ENCODE measurements at places on chromosomes 11 and 22.
A peak's percentile ranks its signal among the peaks of the same experiment; 100 is the strongest.

- no peak for DNase-seq
Measured at GRCh38 chr22:36147196-36147791, 13.3 kb downstream of the APOL3 start.

GRCh38 chr22:32837142-32837541, 35.6 kb downstream of the TIMP3 start:
- DNase-seq = no peak

DNA sequence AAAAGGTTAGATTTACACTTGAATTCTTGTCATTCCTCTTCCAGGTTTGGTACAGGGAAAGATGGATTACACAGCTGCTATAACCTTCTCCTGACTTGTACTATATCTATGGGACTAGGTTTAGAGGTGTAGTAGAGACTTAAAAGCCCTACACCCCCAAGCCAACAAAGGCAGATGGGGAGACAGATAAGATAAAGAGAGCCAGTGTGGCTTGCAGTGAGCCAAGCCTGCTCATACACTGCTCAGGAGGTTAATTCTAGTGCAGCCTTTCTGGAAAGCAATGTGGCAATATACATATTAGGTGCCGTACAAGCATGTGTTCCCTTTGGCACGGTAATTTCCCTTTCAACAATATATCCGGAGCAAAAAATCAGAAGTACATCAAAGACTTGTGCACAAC, 10.8 kb downstream of the SIK3 start:
- DNase-seq = no peak

DNA sequence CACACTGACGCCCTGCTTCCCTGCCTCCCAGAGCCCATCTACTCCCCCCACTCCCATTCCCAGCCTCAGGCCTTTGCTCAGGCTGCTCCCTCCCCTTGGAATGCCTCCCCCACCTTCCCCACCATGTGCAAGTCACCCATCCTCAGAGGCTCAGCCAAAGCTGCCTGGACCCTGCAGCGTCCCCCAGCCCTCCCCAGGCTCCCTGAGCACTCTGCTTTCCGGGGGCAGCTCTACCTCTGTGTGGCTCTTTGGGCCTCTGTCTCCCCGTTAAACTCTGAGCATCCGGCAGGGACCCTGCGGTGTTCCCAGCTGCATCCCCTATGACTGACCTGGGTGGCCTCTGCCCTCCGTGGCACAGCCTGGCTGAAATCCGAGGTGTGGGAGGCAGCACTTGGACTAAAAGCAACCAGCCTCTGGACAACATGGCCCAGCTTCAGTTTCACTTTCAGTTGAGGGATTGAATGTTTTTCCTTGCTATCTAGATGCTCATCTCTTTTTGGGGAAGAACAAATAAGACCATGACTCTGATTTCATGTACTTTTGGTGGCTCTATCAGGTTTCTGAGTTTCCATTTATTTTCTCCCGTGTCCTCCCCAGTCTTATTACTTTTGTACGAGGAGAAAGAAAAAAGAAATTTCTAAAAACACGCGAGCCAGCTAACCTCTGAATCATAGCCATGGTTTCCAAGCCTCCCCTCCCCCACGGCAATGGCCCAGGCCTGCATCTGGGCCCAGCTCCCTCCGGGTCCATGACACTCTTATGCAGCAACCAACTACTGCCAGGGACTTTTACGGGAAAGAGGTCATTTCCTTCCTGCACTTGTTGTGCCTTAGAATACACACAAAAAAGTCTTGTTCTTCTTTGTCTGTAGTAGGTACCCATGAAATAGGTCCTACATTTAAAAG, 3.8 kb downstream of the APOL3 start:
- peak; percentile 64 for DNase-seq

DNA sequence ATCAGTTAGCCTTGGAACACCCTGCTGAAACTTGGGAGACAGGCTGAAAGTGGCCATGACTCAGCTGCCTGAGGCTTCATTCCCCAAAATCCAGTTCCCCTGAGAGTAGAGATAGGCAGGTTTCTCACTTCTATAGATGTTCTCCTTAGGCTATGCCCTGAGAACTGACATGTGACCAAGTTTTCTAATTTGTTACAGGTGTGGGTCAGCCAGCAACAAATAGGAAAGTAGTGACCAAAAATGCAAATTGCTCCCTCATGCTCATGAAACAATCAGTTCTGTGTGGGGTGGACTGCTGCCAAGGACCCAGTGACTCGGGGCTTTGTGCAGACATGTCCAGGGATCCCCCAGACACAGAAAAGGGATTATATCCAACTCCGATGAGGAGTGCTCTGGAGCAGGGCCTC, 7.3 kb upstream of the CCDC15 start:
- no peak for DNase-seq

GRCh38 chr11:18834754-18835466, 43.3 kb upstream of the PTPN5 start:
- no peak for DNase-seq

DNA sequence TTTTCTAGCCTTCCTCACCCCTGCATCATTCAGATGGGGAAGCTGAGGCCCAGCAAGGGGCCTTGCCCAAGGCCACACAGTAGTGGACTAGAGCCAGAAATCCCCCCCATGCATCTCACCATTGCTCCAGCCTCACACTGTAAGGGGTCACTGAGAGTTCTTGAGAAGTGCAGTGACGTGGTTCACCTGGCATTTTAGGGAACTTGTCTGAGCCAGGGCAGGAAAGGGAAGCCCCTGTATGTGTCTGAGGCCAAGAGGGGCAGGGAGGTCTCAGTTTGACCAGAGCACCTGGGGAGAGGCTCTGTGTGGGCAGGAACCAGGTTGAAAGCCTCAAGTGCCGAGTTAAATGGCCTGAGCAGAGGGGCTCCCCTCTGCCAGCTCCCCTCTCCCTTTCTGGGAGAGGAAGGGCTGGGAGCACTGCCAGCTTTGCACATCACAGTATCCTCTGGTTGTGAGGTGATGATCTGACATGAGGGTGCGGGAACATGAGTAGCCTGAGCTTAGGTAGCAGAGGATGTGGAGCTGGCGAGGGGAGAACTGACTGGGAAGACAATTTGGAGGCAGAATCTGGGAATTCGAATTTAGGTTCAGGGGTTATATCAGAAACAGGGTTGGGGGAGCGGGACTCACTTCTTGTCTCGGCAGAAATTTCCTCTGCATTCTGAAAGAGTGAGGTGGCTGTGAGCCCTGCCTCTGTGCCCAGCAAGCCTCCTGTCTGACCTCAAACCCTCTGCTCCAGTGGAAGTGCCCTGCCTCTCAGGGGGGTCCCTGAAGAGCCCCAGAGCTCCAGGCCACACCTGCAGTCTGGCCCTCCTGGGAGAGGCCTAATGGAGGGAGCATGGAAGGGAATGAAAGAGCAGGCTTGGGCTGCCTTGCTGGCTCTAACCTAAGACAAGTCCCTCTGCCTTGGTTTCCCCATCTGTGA, 14.6 kb downstream of the ARHGEF17 start:
- no peak for DNase-seq

DNA sequence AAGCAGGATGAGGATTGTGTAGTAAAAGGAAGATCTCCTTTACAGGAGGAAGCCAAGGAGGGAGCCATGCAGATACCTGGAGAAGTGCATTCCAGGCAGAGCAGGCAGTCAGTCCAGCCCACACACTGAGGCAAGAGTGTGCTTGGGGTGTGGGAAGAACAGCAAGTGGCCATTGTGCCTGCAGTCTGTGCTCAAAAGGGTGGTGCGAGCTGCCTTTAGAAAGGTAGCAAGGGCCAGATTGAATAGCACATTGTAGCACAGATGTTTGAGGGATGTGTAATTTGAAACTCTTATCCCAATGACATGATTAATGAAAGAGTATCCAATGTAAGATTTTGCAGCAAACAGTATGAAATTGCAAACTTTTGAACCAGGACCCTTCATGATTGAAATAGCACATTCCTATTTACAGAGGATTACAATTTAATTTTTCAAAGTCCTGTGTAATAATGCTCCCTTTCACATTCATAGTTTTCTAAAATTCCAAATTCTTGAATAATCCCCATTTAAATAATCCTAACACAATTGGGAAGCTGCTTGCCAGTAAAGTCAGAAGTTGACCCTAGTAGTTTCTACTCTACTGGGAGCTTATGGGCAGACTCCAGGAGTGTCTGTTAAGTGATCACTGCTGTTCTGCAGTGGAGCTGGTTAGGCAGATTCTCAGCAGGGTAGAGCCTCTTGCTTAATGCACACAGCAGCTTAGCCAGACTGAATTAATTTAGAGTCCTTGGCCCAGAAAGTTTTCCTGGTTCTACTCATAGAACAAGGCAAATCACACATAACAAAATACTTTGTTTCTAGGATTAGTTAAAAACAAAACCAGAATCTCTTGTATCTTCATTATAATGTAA, 78.1 kb downstream of the CYB5R2 start:
- DNase-seq = no peak

DNA sequence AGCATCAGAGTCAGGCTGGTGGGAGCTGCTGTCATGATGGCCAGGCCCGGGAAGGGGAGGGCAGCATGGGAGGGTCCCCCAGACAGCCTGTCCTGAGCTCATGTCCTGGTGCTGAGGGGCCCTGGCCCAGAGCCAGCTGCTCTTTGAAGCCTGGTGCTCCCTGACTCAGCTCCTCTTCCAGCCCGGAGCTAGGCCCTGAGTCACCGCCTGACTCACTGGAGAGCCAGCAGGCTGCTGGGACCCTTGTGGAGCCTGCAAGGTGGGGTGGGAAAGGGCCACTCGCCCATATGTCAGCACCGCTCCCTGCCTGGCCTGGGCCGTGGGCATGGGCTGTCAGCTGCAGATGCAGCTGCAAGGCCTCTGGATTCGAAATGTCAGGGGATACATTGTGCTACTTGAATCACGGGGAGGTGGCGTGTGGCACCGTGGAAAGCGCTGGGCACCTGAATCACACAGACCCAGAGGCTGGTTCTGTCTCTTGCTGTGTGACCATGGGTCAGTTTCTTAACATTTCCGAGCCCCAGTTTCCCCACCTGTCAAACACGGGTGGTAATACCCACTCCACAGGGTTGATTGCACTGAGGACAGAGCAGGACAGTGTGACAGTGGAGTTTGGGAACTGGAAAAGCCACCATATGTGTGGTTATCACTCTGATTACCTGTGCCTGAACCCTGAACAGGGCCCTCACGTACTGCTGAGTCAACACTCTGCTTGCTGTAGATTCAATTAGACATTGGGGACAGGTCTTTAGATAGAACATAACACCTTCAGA, 4.4 kb downstream of the CACNA1I start:
- no peak for DNase-seq

DNA sequence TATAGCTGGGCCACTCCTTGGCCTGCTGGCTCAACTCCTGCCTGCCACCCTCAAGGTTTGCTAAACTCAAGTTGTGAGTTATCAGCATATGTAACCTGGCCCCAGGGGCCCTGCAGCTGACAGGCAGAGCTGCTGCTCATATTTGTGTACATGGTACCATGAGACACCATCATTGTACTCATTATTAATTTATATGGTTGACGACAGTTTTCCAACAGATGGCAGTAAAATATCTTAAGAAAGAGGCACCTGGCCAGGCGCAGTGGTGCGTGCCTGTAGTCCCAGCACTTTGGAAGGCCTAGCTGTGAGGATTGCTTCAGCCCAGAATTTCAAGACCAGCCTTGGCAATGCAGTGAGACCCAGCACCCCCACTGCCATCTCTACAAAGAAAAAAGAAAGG, 11.4 kb upstream of the DENND5A start:
- DNase-seq = no peak

- no peak for DNase-seq
Measured at GRCh38 chr11:2265396-2265795, 5.0 kb downstream of the ASCL2 start.

DNA sequence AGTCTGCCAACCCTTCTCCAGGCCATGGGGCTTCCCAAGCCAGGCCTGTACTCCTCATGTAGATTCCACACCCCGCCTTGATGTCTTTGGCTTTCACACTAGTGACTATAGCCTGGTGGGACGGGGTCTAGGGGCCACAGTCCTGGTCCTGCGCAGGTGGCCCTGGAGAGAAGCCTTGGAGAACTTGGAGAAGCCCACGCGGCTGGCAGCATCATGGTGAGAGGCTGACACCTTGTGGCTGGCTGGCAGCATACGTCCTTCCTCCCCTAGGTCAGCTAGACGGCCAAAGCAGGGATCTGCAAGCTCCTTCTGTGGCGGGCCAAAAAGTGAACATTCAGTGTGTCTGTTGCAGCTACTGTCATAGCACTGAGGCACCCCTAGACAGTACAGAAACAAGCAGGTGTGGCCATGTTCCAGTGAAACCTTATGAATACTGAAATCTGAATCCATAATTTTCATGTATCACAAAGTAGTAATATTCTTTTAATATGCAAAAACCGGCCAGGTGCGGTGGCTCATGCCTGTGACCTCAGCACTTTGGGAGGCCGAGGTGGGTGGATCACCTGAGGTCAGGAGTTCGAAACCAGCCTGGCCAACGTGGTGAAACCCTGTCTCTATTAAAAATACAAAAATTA, 42.0 kb downstream of the FAM83F start:
- DNase-seq = peak; percentile 60

DNA sequence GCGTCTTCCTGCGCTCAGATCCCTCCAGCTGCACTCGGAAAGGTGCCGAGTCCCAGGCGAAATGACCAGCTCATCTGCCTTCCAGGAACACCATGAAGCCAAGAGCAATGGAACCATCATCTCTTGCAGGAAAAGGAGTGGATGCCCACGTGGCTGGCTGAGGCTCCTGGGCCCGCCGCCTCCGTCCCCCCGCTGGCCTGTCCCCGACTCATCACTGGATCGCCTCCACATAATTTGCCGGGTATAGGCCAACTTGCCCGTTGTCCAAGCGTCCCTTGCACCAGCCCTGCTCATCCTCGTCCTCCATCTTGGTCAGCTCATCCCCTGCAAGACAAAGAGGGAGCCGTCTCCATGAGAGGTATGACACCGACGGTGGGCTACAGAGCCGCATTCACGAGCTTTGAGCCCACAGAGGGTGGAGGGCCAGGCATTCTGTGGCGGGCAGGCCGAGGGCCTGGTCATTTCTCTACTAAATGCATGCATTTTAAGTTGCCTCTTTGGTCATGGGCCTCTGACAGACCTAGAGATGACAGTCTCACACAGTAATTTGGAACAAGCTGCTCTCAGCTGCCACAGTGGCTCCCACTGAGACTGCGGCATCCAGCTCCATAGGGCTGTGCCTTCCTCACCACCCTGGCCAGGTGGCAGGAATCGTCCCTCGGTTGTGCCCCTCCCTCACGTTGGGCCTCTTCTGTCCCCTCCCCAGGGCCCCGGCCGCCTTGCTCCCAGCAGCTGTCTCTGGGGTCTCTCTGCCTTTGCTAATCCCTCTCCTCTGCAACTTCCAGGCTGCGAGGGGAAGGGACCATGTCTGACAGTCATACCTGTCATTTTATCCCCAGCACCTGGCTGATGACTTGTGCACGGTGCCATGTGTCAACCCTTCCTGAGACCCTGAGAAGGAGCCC, 14.3 kb upstream of the ARFGAP3 start:
- DNase-seq = no peak

- no peak for DNase-seq
Measured at GRCh38 chr11:57294225-57295131, 30.3 kb downstream of the TNKS1BP1 start.

DNA sequence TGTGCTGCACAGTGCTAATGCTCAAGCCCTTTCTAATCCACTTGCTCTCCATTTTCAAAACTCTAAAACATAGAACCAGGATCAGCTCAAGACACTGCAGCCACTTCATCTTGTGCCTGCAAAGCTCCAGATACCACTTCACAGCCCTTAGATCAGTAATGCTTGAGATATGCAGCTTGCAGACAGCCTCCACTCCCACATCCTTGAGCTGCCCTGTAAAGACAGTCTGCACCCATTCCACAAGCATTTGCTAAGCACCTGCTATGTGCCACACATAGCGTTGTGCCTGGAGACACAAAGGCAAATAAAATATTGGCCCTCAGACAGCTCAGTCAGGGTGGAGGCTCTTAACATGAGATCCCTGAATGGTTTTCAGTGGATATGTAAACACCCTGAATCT, 192.5 kb upstream of the SNX19 start:
- DNase-seq = no peak

- DNase-seq = no peak
Measured at GRCh38 chr11:65973439-65974110, 12.0 kb downstream of the SART1 start.
